ENCODE measurements at places on chromosomes 5 and 9. TPM values are rescaled to one million over a fixed set of nuclear protein-coding genes. Genes with fewer than 3 reads are reported as not detected.

DNA sequence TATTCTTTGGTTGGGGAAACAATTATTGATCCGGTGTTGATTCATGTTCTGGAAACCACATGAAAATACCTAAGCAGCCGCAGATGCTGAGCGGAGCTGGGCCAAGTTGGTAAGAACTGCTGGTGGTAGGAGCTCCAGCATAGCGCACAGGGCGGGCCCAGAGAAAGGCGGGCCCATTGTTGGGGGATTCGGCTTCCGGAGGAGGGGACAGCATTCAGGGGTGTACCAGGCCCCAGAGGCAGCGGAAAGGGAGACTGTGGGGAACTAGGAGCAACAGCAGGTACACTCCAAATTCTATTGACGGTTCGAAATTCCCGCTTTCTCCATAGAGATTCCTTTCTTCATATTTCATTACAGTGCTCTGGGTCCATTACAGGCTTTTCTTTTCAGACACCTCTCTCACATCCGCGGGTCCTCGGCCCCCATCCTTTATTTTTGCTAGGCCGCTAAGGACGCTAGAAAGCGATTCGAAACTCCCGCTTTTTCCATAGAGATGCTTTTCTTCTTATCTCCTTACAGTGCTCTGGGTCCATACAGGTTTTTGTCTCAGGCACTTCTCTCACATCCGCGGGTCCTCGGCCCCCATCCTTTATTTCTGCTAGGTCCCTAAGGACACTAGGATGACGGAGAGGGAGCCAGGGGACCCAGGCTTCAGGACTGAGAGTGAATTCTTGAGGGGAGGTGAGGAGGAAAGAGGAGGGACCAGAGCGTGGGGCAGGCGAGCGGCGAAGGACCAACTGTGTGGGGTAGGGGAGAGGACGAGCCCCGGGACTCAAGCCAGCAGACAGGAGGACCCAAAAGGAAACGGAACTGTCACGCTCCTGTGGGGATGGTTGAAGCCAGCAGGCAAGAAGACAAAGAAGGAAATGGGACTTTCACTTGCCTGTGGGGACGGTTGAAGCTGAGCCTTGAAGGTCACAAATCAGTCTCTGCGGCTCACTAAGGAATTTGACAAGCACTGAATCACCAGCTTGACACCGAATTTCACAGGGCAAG, at the start of gene CCDC152:
TSS of gene CCDC152 (plus strand) at position 213 of the 996 bp plus-strand sequence. CDS start 2,304 bp downstream, outside the sequence.
- DNase-seq: peak; percentile 55

GRCh38 chr5:15346738-15347137, 153.2 kb upstream of the FBXL7 start:
- no peak for DNase-seq

GRCh38 chr5:35618304-35618636, 607 bp downstream of the SPEF2 start:
- no peak for DNase-seq

DNA sequence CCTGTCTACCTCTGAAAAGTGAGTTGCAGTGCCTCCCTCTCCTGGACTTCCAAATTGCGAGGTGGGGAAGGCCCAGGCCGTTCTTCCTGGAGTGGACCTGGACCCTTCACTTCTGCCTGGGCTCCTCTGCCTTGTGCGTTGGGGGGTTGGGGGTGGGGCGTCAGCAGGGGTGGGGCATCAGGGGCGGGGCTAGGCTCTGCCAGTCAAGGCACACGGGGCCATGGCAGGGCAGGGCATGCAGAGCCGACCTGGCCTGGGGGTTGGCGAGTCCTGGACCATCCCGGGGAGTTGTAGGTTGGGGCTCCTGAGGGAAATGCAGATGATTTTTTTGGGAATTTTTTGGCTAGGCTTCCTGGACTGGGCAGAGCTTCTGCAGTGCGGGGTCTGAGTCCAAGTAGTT, 87.1 kb downstream of the EHMT1 start:
- DNase-seq: no peak

DNA sequence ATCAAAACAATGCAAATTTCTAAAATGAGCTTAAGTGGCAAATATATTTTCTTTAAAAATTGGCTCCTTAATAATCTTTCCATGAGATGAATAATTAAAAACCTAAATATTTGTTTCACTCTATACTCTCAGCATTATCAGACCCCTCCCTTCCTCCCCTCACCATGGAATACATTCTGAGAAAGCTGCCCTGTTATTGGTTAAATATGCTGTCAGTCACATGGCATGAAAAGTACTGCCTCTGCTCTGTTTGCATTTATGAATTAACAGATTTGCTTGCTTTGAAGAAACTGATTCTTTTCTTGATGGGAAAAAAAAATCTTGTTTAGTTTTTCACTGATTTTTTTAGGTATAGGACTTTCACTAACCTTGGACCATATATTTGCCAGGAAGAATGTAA, 17.0 kb upstream of the RPS23 start:
- no peak for DNase-seq

GRCh38 chr5:31193591-31194467, at the start of gene CDH6:
TSS of gene CDH6 (plus strand) at chr5:31193686. CDS start at chr5:31267474, 73,788 bp downstream.
- no peak for DNase-seq

- no peak for DNase-seq
Measured at GRCh38 chr9:113720495-113720894, 155.6 kb upstream of the ZNF618 start.

GRCh38 chr5:43993634-43994351, 390.8 kb downstream of the NNT start:
- no peak for DNase-seq

- DNase-seq: no peak
Measured at GRCh38 chr5:58149345-58149744, 310.5 kb downstream of the PLK2 start.

DNA sequence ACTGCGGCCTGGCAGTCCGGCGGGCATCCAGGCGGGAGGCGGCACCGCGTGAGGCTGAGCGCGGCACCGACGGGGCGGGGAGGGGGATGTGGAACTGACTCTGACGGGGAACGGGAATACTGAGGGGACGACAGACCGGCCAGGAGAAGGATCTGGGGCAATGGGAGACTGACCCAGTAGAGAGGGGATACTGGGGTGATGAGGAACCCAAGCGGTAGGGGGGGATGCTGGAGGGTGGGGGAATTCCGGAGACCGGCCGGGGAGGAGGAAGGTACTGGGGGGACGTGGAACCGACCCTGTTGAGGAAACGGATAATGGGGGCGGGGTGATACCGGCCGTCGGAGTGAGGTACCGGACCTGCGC, 423 bp downstream of the IPPK start:
- no peak for DNase-seq

GRCh38 chr5:126846344-126846743, 69.4 kb downstream of the LMNB1 start:
- DNase-seq: no peak

DNA sequence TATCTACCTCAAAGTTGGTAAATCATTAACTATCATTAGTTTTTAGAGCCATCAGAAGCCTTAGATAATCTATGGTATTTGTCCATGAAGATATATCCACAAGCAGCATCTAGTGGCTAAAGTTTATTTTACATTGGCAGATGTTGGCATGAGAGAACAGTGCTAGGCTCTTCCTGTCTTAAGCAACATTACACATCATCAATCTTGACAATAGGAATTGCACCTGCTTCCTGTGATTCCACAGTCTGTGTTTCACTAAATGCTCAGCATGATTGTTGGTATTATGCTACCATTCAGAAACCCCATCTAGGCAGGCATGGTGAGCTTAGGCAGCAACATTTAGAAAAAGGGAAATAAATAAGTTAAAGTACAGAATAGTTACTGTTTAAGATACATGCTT, 246.6 kb downstream of the SLCO4C1 start:
- no peak for DNase-seq

GRCh38 chr9:132998831-132999635, 20.5 kb downstream of the GFI1B start:
- no peak for DNase-seq

GRCh38 chr5:95973793-95974325, 12.2 kb upstream of the ELL2 start:
- no peak for DNase-seq

DNA sequence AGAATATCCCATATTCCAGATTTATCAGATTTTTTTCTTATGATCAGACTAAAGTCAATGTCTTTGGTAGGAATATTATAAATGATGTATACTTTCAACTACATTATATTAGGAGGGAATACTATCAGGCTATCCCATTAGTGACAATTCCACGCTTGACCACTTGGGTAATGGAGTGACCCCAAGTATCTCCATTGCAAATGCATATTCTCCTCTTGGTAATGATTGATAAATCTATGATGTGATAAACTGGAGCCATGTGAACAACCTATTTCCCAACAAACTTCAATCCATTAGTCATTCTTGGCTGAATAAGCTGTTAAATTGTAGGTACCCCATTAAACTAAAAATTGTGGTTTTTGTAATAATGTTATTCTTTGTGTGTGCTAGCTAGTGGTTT, 12.2 kb upstream of the MPDZ start:
- no peak for DNase-seq

DNA sequence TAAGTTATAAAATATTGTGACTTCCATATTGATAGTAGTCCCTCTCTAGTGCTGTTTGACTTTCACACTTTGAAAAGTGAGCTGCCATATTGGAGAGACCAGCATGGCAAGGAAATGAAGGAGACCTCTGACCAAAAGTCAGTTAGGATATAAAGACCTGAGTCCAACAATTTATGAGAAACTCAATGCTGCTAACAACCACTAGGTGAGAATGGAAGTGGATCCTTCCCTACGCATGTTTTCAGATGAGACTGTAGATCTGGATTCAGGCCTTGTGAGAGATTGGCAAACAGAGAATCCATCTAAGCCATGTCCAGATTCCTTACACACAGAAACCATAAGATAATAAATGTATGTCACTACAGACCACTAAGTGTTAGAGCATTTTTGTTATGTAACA, 81.6 kb downstream of the CTNND2 start:
- DNase-seq: no peak

GRCh38 chr9:81824802-81825730, 103.2 kb upstream of the SPATA31D4 start:
- no peak for DNase-seq

DNA sequence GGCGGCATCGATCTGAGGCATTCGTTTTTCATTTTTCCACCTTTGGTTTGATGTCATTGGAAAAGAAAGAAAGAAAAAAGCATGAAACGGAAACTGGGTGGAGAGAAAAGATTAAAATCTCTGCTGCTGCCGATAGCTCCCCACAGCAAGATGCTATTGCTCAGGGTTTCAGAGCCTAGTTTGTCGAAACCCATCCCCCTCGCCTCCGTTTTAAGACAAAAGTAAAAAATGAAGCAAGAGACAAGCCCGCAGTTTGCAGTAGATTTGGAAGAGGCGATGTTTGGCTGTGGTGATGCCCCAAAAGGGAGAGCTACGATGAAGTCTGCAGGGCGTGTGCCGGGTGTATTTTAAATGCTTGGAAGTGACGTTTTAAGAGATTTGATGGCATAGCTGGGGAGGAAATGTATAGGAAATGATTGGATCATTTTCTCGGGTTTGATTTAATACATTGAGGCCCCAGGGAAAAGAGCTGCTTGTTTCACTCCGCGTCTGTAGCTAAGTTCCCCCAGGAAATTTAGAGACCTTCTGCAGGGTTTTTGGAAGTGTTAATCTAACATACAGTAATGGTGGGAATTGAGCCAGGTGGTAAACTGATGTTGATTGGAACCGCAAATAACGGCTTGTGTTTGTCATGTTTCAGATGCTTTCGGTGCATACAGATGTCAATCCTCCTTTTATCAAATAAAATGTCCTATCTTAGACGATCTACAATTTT, 909 bp downstream of the NDFIP1 start:
- DNase-seq: no peak

GRCh38 chr9:125932012-125932411, 184.8 kb downstream of the PBX3 start:
- no peak for DNase-seq

GRCh38 chr9:7033076-7034045, 275.6 kb downstream of the KDM4C start:
- no peak for DNase-seq

GRCh38 chr9:135783540-135784245, 81.7 kb downstream of the KCNT1 start:
- no peak for DNase-seq

DNA sequence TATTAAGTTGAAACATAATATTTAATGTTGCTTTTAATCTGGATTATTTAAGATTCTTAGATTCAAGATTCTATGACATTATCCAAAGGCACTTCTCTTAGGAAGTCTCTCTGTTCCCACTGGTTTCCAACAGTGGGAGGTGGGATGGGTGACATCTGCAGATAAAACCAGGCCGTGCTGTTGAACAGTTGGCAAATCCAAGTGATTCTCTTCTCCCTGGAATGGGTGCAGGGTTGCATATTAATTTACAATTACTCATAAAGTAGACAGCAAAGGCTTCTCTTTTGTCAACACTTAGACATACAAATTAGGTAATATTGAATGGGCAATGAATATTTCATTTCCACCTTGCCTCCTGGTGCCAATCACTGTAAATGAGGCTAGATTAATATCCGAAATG, 233.7 kb upstream of the IL12B start:
- DNase-seq: no peak

DNA sequence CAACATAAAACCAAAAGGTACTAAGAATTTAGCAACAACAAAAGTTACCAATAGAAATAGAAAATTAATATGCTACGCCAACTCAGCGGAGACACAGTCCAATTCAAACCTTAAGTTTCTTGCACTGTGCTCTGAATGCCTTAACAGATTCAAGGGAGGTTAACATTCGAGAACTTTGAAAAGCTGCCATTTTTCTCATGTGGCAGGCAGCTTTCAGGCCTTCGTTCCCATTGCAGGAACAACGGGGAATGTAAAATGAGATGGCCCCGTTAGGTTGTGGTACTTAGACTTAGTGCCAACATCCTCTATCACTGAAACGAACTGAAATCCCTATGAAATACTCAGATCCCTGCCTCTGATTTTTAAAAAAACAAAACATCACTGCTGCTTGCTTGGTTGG, 22.4 kb downstream of the FNBP1 start:
- no peak for DNase-seq

GRCh38 chr5:151578326-151579025, 12.7 kb downstream of the FAT2 start:
- no peak for DNase-seq

PCDHA2 gene
- not detected for total RNA-seq

OTP gene
- total RNA-seq: not detected

RANBP3L gene
- not detected for total RNA-seq

PCDHB2 gene
- not detected for total RNA-seq

ABO gene
- 0.08 TPM for total RNA-seq

ANKDD1B gene
- total RNA-seq: not detected

FLT4 gene
- total RNA-seq: 1.6 TPM

PAEP gene
- not detected for total RNA-seq

C9orf78 gene
- 92.6 TPM for total RNA-seq

IL13 gene
- total RNA-seq: 26.9 TPM

ZCCHC7 gene
- total RNA-seq: 25.6 TPM

FBP1 gene
- total RNA-seq: 0.47 TPM
